Ascending aorta (tissue), 2 donors: ENCODE measurements at places on chromosomes 7 and 10.

DNA sequence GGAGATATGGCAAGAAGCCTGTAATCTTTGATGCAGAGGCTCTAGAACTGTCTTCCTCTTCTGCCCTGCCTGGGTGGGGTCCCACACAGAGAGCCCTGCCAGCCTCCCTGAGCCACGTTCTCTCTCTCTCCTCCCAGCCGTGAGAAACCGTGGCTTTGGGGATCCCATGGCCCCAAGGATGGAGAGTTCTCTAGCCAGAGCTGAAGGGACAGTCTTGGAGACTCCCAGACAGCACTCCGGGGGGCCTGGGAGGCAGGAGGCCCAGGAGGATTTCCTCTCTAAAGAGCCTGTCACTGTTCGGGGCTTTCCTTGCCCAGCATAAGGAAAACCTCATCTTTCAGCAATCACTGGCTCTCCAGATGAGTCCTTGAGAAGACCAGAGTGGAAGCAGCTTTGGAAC lies 227.1 kb downstream of the ARHGAP12 start:
- no peak for DNase-seq

- no peak for DNase-seq
Measured at GRCh38 chr7:45035893-45036292, 35.9 kb downstream of the CCM2 start.

DNA sequence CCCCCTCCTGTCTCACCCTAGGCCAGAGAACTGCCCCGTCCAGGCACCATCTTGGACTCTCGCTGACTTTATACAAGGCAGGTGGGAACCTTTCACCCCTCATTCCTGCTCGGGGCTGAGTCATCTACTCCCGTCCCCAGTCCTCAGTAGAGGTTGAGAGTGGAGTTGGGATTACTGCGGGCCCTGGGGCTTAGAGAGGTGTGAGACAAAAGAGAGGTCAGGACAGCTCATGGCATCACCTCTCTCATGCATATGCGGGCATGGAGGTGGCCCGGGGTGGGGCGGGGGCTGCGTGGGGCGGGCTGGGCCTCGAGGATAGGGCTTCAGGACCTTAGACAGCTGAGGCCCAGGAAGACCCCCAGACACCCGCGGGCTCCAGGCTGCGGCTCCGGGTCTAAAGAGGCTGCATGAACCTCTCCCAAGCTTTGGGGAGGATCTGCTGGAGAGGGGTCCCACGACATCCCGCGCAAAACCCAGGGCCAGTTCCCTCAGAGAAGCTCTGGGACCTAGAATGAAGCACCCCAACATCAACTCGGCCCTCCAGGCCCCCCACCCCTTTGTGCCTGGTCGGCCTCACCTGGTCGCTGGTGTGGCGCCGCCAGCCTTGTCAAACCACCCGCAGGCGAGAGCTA lies 317 bp downstream of the PDZD7 start:
- DNase-seq = no peak

DNA sequence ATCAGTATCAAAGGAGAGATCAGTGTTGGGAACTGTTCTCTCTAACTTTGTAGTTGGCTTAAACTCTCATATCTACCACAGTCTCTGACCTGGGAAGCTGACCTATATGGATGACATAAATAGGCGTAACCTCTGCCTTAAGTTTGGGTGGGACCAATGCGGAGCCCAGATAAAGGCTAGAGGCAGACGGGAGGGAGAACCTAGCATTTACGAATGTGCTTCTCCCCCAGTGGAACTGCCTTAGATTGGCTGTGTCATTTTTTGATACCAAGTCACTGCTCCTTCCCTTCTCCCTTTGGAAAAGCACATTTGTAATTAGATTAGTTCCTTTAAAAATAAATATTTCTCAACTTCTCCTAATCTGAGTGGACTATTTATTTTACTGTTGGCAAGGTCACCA lies 23.7 kb upstream of the LRRN3 start:
- no peak for DNase-seq

- DNase-seq = no peak
Measured at GRCh38 chr10:26807532-26807931, 53.2 kb downstream of the ABI1 start.

DNA sequence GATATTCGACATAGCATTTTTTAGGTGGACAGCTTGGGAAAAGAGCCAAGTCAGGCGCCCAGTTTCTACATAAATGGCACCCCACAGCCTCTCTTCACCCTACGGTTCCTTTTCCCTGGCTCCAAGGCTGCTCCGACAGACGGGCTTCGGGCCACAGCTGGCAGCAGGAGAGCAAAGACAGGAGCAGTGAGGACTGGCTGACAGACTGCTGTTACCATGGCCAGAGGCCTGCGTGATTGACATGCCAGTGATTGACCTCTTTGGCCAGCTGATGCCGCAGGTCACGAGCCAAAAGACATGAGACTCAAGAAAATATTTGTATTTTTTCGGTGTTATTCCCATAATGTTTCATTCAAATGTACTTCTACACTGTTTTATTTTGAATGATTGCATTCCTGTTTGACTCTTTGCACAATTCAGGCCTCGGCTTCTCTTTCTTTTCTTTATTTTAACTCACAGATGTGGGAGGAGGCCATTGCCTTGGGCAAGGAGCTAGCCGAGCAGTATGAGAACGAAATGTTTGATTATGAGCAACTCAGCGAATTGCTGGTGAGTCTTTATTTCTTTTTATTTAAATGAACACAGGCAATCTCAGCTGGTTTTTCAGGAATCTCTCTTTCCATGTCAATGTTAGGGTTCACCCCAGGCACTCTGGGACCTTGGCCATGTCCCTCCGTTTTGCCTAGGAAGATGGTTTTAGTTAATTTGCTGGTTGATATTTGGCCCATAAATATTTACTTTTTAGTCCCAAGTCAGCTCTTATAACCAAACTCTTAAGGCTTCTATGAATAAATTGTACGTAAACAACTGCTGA lies 146.3 kb upstream of the NPS start:
- DNase-seq = no peak

- DNase-seq = no peak
Measured at GRCh38 chr10:11949152-11949551, 93.5 kb downstream of the UPF2 start.

DNA sequence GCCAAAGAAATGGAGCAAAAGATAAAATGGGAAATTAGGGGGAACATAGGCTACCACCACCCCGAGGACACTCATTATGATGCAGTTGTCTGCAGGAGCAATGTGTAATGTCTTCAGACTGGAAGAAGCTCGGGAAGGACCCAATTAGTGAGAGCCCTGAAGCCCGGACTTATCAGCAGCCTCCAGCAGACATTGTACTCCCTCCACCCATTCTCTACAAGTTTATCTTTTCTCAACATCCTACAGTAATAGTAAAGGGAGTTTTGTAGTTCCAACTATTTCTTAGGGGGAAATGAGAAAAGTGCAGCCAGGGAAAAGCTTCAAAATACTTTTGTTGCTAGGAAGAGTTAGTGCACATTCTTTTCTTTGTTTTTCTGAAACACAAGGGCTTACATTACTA lies 657.3 kb upstream of the COBL start:
- no peak for DNase-seq

- DNase-seq = no peak
Measured at GRCh38 chr10:82813856-82814255, 938.9 kb downstream of the NRG3 start.

DNA sequence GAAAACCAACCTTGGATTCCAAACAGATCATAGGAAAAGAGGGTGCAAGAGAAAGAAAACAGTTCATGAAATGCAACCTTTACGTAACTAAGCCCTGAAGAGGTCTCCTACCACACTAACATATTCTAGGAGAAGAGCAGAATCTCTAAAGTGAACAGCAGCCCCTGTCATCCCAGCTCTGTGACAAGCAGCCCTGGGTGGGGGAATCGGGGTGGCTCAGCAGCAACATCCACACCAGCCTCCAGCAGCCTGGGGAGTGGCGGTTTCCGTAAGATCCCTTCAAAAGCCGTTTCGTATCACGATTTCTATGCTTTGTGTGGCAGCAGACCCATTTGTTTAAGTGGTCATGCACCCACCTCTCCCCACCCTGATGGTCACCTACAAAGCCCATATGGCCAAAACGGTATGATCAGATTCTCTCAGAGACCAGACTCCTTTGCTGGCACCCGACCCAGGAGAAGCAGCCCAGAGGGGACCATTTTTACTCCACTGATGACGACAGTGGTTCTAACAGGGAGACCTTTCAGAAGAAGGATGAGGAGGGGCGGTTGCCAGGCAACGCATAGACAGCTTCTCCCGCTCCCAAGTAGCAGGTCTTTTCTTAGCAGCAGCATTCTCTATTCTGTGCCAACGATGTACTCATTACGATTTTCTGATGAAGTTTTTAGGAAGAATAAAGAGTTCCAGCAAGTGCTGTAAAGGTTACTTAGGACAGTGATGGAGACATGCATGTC lies 300.6 kb downstream of the DNAJB6 start:
- DNase-seq = no peak

DNA sequence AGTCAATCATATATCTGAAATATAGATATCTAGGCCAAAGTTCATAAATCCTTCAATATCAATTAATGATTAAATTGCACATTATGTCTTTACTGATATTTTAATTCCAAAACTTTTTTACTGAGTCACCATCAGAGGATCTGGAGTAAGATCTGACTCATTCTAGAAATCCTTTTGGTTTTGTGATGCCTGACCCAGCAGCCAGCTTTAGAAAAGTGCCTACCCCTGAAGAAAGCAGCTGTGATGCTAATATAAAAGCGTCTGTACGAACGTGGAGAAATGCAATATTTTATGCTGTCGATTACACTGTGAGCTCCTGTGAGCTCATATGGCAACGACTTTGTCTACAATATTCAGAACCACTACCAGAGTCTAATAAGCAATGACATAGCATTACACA lies 142.5 kb upstream of the LRRTM3 start:
- DNase-seq = no peak

- DNase-seq = no peak
Measured at GRCh38 chr7:91280604-91281003, 16.4 kb downstream of the FZD1 start.

DNA sequence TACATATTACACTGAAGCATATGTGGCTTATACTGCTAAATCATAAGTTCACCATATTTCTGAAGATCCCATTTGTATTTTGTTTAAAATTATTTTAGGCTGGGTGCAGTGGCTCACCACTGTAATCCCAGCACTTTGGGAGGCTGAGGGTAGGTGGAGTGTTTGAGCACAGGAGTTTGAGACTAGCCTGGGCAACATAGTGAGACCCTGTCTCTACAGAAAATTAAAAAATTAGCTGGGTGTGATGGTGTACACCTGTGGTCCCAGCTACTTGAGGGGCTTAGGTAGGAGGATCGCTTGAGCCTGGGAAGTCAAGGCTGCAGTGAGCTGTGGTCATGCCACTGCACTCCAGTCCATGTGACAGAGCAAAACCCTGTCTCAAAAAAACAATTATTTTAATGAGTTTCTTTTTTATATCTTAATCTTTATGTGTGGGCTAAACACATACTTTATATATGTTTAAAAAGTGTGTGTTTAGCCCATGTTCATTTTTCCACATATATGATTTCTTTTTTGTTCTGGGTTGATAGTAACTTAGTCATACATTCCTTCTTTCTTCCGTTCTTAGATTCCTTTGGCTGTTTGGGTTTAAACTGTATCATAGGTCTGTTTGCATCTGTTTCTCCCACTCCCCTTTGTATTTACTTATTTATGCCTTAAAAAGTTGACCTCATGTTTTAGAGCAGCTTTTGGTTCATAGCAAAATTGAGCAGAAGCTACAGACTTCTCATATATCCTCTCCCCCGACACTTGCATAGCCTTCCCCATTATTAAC lies 33.5 kb downstream of the RSBN1L start:
- no peak for DNase-seq

GRCh38 chr10:128018236-128018635 lies 108.0 kb downstream of the MKI67 start:
- DNase-seq = no peak

DNA sequence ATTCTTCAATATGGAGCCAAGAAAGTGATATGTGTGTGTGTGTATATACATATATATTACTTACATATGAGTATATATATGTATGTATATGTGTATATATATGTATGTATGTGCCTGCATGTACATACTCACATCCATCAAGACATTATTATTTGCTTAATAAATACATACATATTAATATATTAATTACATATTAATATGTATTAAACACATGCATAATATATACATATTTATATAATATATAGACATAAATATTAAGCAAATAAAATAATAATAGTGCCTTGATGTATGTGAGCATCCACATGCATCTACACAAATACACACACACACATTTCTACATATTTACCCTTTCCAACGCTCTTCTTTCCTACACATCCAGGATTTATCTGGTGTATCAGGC lies 88.7 kb upstream of the KCNMA1 start:
- no peak for DNase-seq

GRCh38 chr10:8086315-8086714 lies 31.8 kb downstream of the GATA3 start:
- DNase-seq = no peak

DNA sequence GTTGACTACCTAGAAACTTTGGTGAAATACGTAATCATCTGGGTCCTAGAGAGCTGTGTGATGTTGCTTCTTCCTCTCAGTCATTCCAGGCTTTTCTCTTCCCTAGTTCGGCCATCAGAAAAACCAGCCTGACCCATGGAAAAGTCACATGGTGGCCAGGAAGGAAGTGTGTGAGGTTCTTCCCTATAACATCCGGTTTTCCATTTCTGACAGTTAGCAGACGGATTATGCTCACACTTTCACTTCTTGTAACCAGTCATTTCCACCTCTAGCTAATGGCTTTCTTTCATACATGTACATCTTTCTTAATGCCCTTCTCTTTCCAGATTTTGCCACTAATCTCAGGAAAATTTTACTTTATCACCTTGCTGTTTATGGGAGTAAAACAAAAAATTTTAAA lies 110.0 kb upstream of the GLCCI1 start:
- DNase-seq = no peak

DNA sequence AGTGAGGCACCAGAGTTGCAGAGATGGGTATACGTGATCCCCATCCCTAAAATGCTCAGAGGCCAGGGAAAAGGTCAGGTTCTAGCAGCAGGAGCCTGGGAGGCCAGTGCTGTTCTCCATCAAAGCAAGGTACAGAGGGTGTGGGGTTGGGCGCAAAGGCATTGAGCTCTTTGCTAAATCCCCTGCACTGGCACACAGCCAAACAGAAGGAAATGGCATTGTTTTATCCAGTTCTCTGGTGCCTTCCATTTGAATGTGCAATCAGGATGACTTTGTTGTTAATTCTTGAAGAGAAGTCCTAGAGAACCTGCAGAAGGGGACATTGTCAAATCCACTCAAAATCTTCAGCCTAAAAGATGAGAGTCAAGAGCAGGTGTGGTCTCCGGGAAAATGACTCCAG lies 111.3 kb upstream of the CHST15 start:
- no peak for DNase-seq

- DNase-seq = peak; percentile 21
Measured at GRCh38 chr7:3980300-3980643, 679.2 kb downstream of the SDK1 start.

DNA sequence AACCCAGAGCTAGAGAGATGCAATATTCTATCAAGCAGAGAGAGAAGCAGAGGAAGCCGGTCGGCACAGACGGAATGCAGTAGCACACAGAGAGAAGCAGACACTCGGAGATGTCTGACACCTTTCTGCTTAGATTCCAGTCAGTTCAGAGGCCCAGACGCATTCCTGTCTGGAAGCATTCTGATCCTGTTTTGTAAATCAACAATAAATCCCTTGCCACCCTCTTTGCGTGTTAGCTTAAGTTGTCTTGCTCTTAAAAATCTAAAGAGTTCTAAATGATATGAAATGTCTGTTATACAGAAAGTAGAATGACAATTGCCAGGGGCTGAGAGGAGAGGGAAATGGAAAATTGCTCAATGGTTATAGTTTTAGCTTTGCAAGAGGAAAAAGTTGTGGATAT lies 27.4 kb upstream of the ATRNL1 start:
- DNase-seq = no peak
